ENCODE measurements at places on chromosomes 1 and 21. TPM values are rescaled to one million over a fixed set of nuclear protein-coding genes. Genes with fewer than 3 reads are reported as not detected.

The NBPF10 gene
- total RNA-seq, result 1.3 TPM

The OR2AK2 gene
- total RNA-seq, result not detected

The LRRC53 gene
- total RNA-seq, result not detected

The S100A8 gene
- total RNA-seq, result not detected

Data from fibroblast of villous mesenchyme (primary cell).